Activated CD8-positive, alpha-beta T cell treated with anti-CD3 and anti-CD28 coated beads, Interleukin-2, amount 10 ng/mL, durations not matched to agents 7 days and 5 days (primary cell): ENCODE measurements at places on chromosomes 2 and 18. TPM values are rescaled to one million over a fixed set of nuclear protein-coding genes. Genes with fewer than 3 reads are reported as not detected.

The RNF152 gene
- total RNA-seq: not detected

DNA sequence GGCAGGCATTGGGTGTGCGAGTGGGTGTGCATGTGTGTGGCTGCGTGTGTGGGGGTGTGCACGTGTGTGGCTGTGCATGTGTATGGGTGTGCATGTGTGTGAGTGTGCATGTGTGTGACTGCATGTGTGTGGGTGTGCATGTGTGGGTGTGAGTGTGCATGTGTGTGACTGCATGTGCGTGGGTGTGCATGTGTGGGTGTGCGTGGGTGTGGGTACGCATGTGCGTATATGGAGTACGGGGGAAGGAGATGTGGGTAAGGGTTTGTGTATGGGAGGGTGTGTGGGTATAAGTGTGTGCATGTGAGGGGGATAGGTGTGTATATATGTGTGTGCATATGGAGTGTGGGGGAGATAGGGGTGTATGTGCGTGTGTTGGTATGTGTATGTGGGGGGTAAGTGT lies 136.4 kb downstream of the FAM210A start:
- no peaks in the 10 kb centered on the region for H3K27me3 ChIP-seq
- no peak overlapping the region for H3K4me3 ChIP-seq
- peaks cover 31% of the 10 kb centered on the region for H3K36me3 ChIP-seq

GRCh38 chr2:189366349-189366748 lies 74.9 kb upstream of the WDR75 start:
- no peak overlapping the region for H3K4me3 ChIP-seq
- H3K27ac ChIP-seq: no peak overlapping the region
- DNase-seq: no peak
- H3K36me3 ChIP-seq: no peaks in the 10 kb centered on the region
- H3K27me3 ChIP-seq: no peaks in the 10 kb centered on the region

The ABCG8 gene
- not detected for total RNA-seq

DNA sequence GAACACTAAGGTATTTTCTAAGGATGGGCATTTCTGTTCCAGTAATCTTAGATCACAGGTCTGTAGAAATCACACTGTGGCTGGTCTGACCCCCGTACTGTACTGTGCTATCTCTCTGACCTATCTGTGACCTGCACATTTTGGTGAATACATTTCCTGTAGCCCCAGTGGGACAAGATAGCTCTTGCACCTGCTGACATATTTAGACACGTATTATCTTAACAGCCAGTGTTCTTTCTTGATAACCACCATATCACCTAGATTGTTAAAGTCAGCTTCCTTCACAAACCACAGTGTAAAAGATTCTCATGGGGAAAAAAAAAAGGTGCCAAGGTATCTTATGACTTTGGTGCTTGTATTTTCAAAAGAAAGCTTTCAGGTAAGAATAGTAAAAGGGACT lies 39.8 kb upstream of the TMEM247 start:
- H3K27ac ChIP-seq: no peak overlapping the region
- H3K4me3 ChIP-seq: no peak overlapping the region
- peaks cover 29% of the 10 kb centered on the region for H3K4me1 ChIP-seq
- H3K36me3 ChIP-seq: no peaks in the 10 kb centered on the region
- H3K27me3 ChIP-seq: peaks cover 3% of the 10 kb centered on the region

GRCh38 chr18:27378431-27379095 lies 193.5 kb upstream of the CHST9 start:
- H3K27ac ChIP-seq: no peak overlapping the region
- no peaks in the 10 kb centered on the region for H3K27me3 ChIP-seq
- H3K36me3 ChIP-seq: no peaks in the 10 kb centered on the region

- H3K4me3 ChIP-seq: no peak overlapping the region
- no peaks in the 10 kb centered on the region for H3K27me3 ChIP-seq
These were observed 31.0 kb downstream of the GAD1 start for GRCh38 chr2:170847716-170848115.

The TDRD15 gene
- not detected for total RNA-seq
